Gastroesophageal sphincter (tissue), 4 donors: ENCODE measurements at places on chromosomes 3 and 15.

- no peaks in the 10 kb centered on the region for H3K36me3 ChIP-seq
- no peak overlapping the region for H3K4me3 ChIP-seq
- H3K27ac ChIP-seq = no peak overlapping the region
- no peaks in the 10 kb centered on the region for H3K27me3 ChIP-seq
- no peaks in the 10 kb centered on the region for H3K4me1 ChIP-seq
Measured at GRCh38 chr15:47964229-47964628, 156.6 kb upstream of the SLC24A5 start.

DNA sequence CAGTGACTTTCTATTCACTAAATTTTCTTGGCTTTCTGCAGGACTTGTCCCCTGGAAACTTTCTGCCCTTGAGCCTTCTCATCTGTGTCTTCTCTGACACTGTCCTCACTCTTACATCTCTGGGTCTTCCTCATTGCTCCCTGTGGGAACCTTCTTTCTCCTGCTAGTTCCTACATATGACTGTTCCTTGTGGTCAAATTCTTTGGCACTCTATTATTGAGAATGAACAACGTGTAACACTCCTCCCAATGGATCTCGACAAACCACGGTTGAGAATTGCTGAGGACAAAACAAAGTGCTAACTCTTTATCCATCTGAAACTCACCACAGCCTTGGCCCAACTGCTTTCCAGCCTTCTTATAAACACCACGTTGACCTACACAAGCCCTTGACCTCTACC, 3.5 kb upstream of the FAM81A start:
- no peaks in the 10 kb centered on the region for H3K36me3 ChIP-seq
- H3K4me1 ChIP-seq = peaks cover 21% of the 10 kb centered on the region
- H3K27ac ChIP-seq = no peak overlapping the region
- ATAC-seq = no peak
- no peak overlapping the region for H3K4me3 ChIP-seq

DNA sequence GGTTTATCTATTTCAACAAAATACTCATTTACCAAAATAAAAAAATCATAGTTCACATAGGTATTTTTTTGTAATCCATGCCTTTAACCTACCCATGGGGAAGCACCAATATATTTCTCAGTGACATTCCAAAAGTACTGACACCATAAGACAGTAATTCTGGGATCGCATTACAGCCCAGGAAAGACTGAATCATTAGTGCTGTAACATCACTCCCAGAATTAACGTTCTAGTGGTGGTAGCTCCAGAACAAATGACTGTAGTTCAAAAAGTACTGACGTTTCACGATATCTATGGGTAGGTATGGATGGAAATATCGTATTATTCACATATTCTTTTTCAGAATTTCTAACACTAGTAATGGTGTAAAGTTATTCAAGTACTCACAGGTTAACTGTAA, 54.3 kb upstream of the NEK10 start:
- no peak overlapping the region for H3K27ac ChIP-seq
- no peaks in the 10 kb centered on the region for H3K4me1 ChIP-seq
- no peaks in the 10 kb centered on the region for H3K27me3 ChIP-seq
- no peak for ATAC-seq

DNA sequence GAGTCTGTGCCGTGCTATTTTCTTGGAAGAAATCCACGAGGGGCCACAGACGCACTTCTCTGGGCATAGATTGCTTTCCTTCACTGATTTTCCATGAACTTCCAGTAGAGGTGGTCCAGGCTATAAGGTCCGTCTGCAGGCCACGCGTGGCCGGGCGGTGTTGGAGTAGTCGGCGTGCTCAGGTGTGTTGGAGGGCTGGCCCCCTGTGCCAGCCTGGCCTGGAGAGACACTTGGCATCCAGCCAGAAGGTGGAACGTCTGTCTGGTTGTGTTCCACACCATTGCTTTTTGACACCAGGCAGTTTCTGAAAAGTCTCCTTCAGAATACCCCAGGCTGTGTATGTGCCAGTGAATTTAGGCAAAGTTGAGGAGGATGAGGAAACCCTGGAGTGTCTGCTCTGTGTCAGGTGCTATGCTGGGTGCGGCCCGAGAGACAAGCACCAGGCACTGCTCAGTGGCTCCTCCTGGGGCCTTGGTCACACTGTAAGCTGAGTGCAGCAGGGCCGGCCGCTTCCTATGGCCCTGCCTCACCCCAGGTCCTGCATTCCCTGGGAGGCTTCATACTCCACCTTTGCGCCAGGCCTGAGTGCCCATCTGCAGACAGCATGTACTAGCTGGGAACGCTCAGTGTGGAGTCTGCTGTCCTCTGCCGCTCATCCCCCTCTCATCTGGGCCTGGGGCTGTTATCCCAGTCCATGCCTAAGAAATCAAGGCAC, 52.1 kb upstream of the TAMM41 start:
- H3K27ac ChIP-seq = no peak overlapping the region
- H3K4me3 ChIP-seq = no peak overlapping the region
- no peak for ATAC-seq
- no peaks in the 10 kb centered on the region for H3K36me3 ChIP-seq
- peaks cover 7% of the 10 kb centered on the region for H3K27me3 ChIP-seq
